ENCODE measurements at places on chromosomes 11 and 22.

- DNase-seq, result no peak
These were observed 98.2 kb downstream of the AMOTL1 start for GRCh38 chr11:94866231-94866822.

GRCh38 chr11:102332611-102332994 lies 14.4 kb upstream of the BIRC2 start:
- no peak for DNase-seq

- no peak for DNase-seq
These were observed 77.4 kb upstream of the CRYBB3 start for GRCh38 chr22:25122136-25122764.

DNA sequence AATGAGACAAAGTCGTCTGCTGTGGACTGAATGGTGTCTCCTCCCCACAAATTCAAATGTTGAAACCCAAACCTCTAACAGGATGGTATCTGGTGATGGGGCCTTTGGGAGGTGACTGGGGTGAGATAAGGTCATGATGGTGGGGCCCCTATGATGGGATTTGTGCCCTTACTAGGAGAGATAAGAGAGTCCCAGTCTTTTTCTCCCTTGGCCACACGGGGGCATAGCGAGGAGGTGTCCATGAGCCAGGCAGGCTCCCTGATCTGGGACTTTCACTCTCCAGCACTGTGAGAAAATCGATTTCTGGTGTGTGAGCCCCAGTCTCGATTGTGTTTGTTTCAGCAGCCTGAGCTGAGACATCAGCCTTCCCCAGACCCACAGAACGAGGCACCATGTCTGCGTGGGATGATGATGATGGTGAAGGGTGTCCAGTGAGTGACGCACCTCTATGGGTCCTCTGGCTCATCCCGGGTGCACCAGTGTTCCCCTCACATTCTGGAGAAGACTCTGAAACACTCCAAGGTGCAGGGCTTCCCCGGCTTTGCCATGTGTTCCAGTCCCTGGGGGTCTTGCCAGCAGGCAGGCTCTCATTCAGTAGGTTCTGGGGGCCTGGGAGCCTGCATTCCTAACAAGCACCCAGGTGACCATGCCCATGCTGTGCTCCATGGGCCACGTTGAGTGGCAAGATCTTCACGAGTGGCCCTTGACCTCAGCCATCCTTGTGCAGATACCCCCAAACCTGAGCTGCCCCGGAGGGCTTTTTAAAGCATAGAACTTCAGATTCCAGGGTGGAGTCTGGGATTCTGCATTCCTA lies 363.0 kb downstream of the CTTN start:
- no peak for DNase-seq

GRCh38 chr11:28736256-28736655 lies 628.1 kb downstream of the METTL15 start:
- no peak for DNase-seq

DNA sequence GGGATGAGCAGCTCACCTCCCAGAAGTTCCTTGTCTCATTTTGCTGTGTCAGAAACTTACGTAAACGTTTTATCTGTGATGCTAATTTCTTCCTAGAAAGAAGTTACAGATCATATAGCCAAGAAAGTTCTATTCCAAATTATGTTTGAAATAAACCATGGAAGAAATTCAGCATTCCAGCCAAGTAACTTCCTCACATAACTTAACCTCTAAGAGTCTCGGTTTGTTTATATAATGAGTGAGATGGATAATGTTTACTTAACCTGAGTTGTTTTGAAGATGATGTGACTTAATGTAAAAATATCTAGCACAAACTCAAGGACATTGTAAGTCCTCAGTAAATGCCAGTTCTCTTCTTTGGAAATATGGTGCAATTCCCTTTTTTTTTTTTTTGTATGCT lies 8.9 kb upstream of the MUC15 start:
- DNase-seq, result no peak

GRCh38 chr22:28981818-28982499 lies 79.7 kb downstream of the C22orf31 start:
- no peak for DNase-seq

- DNase-seq, result no peak
These were observed 315.0 kb upstream of the NARS2 start for GRCh38 chr11:78889698-78890097.

DNA sequence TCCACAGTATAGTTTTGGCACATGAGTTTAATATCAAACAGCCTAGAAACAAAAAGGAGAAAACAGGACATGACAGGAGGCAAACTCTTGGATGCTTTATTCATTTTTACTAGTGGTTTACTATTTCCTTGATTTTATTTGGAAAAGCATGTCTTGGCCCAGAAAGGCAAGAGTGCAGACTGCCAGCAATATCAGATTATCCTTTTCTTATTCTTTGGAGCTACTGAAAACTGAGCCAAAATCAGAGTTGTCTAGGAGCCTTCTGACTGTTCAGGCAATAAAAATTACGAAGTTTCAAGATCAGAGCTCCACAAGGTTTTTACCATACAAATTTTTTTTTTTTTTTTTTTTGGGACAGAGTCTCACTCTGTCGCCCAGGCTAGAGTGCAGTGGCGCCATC lies 16.0 kb downstream of the CELF1 start:
- DNase-seq, result no peak

DNA sequence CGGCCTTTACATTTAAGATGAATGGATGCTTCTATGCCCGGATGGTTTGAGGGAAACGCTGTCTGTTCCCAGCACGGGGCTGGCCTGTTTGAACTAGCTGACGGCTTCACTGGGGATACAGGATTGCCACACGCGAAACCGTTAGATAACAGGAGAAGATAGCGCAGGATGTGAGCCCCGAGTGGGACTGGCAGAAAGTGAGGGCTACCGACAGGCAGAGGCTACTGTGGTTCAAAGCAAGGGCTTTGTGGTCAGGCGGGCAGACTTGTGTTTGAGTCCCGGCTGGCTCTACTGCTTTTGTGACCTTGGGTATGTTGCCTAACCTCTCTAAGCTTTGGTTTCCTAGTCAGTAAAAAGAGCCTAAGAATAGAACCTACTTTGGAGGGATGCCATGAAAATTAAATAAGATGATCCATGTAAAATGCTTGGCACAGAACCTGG lies 2.8 kb upstream of the OAF start:
- no peak for DNase-seq

- DNase-seq, result no peak
These were observed 3.4 kb upstream of the KCTD17 start for GRCh38 chr22:37048133-37048532.

DNA sequence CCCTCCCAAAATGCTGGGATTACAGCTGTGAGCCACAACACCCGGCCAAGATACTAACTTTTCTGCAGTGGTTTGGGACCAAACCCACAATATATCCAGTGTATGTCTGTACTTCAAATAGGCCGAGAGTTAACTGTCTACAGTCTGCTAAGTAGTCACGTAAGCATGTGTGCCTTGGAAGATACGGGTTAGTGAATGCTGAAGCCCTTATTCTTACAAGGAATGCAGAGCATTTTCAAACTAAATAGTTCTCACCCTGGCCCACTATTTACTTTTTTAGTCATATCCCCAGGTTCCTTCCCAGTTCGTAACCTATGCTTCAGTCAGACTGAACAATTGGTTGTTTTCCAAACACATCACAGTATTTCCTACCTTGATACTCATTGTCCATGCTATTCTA lies 176.0 kb downstream of the WNT11 start:
- no peak for DNase-seq

DNA sequence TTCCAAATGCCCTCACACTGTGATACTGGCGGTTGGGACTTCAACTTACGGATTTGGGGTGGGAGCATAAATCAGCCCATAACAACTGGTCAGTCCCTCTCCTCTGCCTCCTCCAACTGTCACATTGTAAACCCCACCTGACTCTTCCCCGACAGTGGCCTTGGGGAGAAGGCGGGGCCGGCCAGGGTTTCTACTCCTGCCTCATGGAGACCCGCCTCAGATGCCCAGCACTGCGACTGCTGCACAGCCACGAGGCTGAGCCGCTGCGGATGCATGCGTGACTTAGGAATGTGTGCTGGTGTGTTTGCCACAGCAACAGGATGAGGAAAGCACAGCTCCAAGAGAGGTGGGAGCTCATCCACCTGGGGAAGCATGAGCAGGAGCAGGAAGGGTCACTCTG lies 914.2 kb downstream of the NTM start:
- no peak for DNase-seq

DNA sequence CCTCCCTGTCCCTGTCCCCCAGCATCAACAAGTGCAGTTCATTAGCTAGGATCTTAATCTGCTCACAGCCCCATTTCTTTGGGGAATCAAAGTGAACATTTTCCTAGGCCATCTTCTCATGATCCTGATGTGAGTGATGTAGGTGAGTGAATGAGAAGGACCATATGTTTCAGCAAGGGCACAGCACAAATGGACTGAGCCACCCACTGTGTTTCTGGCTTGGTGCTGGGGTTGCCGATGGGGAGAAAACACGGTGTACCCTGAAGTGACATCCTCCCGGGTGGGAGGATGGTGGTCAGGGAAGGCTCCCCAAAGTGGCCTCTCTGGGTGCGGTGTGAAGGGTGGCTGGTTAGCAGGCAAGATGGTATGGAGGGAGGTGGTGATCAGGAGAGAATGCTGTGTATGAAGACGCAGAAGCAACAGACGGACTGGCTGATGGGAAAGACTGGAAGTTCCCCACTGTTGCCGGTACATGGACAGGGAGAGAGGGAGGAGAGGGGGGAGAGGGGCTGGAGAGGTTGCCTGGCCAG lies 72.2 kb downstream of the JAM3 start:
- no peak for DNase-seq

DNA sequence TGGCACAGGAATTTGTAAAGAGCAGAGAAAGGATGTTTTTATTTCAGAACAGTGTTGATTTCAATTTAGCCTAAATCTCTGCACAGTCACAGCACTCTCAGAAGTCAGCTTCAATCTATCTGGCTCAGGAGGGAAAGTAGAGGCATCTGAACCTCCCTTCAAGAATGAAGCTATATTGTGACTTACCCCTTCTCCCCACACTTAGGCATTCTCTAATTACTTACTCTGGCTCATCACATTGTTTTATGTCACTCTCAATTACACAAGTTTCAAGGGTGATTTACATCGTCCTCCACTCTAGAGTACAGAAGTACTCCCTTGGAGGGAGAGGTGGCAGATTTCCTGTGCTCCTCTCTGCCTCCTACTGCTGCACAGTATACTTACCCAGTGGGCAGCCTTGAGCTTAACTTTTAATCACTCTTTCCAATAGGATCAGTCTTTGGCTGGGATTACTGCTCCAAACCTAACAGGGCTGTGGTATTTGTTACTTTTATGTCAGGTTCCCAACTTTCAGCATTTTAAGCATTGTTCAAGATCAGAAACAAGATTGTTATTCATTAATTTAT lies 211.4 kb downstream of the AASDHPPT start:
- DNase-seq, result no peak

DNA sequence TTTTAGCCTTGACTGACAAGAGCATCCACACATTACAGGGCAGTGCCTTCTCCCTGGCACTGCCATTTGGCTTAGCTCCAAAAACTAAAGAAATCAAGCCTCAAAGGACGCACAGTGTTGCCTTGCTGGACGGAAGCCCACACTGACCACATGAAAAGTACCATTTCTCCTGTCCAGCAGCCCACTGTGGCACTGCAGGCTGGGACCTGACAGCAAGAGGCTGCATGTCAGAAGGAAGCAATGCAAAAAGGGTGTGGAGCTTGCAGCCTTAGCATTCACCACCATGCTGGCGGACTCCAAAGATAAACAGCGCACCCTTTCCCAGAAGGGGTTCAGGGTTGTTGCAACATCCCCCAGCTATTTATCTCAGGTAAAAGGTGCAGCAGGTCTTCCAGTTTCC lies 109.3 kb upstream of the BMAL1 start:
- DNase-seq, result no peak

GRCh38 chr22:47269516-47270088 lies 507.2 kb downstream of the TBC1D22A start:
- no peak for DNase-seq

DNA sequence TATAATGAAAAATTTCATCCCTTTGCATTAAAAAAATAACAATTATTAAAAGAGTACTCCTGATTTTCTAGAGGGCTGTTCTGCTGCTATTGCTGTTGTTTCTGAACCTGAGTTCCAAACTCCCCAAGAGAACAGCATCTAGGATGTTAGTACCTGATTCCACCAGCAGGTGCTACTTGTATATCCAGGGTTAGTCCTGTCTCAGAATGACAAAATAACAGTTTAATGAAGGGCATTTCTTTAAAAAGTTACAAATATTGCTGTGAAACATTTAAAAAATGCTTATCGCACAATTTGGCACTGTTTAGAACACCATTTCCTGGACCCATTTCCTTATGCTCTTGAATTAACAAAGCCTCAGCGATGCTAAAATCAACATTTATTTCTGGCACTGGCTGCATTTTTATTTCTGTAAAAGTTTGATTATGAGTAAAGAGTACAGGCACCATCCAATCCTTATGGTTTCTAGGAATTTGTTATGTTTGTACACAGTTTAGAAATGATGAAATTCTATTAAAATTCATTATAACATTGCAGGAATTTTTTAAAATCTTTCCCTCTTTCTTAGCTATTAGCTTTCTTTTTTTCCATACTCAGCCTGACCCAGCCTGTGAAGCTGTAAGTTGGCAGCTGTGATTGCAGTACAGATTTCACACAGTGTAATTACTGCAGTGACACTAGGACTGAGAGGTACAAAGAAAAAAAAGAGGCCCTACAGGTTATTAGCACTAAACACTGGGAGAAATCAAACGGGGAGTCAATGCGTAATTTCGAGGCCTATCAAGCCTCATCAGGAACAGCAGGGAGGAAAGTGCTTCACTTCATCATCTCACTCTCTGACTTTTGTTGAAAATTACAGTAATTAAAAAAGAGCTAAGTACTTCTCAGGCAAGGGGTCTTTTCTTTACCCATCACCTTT lies 208.8 kb downstream of the DCDC1 start:
- no peak for DNase-seq

- DNase-seq, result no peak
These were observed 2.7 kb upstream of the KRTAP5-4 start for GRCh38 chr11:1624621-1625020.

GRCh38 chr22:46761539-46762237 lies 762 bp upstream of the TBC1D22A start:
- no peak for DNase-seq

GRCh38 chr22:42877597-42878340 lies 20.7 kb upstream of the ARFGAP3 start:
- no peak for DNase-seq

DNA sequence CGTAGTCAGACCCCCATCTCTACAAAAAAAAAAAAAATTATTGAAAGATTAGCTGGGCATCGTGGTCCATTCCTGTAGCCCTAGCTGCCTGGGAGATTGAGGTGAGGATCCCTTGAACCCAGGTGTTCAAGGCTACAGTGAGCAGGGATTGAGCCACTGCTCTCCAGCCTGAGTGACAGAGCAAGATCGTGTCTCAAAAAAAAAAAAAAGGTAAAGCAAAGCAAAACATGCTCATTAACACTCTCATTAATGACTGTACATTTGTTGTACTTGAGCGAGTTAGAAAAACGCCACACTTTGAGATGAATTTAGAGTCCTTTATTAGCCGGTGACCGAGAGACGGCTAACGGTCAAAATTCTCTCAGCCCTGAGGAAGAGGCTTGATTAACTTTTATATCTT lies 6.2 kb upstream of the SERHL2 start:
- no peak for DNase-seq

DNA sequence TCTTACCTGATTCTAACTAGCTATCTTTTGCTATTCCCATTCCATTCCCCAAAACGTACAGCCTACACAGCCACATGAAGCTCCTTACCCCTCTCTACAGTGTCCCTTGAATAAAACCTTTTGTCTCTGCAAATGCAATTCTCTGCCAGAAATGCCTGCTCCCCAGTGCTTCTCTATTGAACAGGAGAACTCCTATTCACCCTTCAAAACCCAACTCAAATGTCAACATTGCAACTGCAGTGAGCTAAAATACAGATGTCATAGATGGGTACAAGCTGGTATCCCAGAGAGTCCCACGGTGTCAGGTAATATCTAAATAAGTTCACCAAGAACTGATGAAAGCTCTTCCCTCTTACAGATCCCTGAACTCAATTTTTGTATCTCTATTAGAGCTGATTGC lies 421.7 kb downstream of the INSC start:
- DNase-seq, result no peak

All from activated B cell treated with CpG ODN at 0.5 μM for 24 hours (primary cell).